ENCODE measurements at places on chromosomes 4 and X.

DNA sequence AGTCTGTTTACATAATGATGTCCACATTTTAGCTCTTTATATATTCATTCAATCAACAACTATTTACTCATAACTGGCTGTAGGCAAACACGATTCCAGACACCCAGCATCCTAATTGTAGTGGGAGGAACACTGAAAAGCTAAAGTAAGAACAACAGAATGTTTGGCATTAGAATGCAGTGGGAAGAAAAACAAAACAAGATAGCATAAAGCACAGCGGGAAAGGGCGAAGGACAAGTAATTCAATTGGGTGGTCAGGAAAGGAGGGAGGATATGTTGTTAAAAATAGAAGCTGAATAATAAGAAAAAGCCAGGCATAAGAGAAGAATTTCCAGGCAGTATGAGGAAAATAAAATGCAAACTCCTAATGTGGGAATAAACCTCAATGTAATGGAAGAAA is 189.5 kb upstream of the FAT4 start:
- peak; percentile 37 for DNase-seq

GRCh38 chr4:107575243-107575642 is 144.8 kb downstream of the PAPSS1 start:
- no peak for DNase-seq

DNA sequence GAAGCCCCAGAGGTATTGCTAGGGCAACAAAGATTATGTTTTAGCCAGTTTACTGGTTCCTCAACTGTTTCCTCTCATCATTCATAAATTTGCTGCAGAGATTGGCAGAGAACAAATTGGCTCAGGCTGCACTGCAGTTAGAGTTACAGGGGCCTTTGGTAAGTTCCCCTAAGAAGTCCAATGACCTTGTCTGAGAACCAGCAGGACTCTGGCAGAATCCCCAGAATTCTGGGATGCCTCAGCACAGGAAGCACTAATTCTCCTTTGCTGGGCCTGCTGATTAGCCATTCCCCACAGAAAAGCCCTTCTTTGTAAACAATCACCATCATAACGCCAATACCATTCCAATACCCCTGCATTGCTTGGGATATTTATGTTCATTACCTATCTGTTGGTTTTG is 151.3 kb downstream of the USP46 start:
- no peak for DNase-seq

DNA sequence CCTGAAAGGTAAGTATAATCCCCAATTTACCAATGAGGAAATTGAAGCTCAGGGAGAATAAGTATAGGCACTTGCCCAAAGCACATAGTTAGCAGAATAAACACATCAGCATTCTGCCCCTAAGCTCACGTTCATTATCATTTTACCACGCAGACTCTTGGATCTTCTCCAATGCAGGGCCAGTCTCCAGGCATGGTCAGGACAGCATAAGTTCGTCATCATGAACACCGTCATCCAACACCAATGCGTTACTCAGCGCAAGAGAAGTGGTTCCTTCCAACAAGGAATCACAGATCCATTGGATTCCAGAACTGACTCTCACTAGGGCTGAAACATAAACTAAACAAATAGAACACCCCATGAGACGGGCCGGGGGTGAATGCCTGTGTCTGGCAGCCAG is 86.5 kb upstream of the GPM6B start:
- no peak for DNase-seq

DNA sequence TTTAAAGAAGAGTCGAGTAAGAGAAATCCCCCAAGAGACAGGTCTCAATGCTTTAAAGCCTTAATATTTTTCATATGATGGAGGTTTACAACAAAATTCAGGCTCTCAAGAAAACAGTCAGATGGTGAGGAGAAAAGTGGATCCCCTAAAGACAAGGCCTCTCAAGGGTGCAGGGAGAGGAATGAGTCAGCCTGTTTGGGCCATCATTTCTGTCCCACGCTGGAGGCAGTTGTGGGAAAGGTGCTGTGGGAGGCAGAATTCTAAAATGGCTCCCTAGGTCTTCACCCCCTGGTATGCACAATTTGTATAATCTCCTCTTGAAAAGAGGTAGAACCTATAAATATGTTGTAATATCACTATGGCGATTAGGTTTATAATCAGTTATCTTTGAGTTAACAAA is 4.6 kb upstream of the TIFA start:
- DNase-seq, result no peak

DNA sequence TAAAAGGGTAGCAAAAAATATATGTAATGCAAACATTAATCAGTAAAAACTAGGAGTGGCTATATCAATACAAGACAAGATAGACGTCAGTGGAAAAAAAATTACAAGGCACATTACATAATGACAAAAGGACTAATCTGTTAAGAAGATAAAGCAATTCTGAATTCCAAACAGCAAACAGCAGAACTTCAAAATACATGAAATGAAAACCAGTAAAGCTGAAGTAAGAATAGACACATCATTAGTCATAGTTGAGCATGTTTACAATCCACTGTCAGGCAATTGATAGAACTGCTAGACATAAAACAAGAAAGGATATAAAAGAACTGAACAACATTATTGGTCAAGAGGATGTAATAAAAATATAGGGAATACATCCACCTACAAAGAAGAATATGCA is 12.2 kb downstream of the SULT1B1 start:
- DNase-seq, result no peak

Data from brain pericyte (primary cell).